ENCODE measurements at places on chromosomes 1 and 21.

- peak; percentile 1 for DNase-seq
Measured at GRCh38 chr1:29453502-29454240, 217.3 kb downstream of the PTPRU start.

DNA sequence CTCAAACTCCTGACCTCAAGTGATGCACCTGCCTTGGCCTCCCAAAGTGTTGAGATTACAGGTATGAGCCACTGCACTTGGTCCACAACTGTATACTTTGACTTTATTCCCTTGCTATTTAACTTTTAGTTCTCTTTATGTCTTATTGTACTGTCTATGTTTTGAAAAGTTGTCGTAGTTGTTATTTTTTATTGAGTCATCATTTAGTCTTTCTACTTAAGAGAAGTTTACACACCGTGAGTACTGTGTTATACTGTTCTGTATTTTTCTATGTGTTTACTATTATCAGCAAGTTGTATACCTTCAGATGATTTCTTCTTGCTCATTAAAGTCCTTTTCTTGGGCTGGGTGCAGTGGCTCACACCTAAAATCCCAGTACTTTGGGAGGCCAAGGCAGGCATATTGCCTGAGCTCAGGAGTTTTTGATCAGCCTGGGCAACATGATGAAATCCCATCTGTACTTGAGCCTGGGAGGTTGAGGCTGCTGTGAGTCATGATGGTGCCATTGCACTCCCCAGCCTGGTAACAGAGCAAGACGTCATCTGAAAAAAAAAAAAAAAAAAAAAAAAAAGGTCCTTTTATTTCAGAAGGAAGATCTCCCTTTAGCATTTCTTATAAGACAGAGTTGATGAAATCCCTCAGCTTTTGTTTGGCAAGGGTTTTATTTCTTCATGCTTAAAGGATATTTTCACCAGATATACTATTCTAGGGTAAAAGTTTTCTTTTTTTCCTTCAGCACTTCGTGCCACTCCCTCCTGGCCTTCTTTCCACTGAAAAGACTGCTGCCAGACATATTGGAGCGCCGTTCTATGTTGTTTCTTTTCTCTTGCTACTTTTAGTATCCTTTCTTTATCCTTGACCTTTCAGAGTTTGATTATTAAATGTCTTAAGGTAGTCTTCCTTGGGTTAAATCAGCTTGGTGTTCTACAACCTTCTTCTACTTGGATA lies 47.6 kb downstream of the TNFSF18 start:
- no peak for DNase-seq

DNA sequence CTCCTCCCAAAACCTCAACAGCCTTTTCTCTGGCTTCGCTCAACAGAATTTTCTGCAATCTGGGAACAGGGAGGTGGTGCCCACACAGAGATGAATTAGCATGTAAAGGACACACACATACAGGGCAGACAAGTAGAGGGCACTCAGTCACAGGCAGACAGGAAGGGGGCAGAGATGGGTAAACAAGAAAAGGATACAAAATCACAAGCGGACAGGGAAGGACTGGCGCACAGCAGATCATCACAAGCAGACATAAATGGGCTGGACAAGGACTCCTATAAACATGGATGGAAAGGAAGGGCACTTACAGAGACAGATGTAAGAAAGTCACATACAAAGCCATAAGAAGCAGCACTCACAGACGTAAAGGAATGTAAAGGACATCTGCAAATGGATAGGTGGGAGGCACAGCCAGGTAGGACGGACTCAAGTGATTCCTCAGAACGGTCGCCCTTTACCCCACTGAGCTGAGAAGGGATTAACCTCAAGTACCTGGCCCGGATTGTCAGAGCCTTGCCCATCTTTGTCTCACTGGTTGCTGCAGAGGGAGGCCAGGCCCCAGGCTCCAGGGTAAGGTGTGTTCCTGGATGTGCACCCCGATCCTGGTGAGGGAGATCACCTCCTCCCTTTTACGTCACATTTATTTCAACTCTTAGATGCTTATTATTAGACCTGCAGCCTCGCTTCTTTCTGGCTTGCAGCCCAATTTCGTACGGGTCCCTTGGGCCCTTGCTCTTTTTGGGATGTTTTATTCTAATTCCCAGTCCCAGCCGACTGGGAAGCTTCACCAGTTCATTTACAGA lies 836 bp upstream of the PRCC start:
- no peak for DNase-seq

DNA sequence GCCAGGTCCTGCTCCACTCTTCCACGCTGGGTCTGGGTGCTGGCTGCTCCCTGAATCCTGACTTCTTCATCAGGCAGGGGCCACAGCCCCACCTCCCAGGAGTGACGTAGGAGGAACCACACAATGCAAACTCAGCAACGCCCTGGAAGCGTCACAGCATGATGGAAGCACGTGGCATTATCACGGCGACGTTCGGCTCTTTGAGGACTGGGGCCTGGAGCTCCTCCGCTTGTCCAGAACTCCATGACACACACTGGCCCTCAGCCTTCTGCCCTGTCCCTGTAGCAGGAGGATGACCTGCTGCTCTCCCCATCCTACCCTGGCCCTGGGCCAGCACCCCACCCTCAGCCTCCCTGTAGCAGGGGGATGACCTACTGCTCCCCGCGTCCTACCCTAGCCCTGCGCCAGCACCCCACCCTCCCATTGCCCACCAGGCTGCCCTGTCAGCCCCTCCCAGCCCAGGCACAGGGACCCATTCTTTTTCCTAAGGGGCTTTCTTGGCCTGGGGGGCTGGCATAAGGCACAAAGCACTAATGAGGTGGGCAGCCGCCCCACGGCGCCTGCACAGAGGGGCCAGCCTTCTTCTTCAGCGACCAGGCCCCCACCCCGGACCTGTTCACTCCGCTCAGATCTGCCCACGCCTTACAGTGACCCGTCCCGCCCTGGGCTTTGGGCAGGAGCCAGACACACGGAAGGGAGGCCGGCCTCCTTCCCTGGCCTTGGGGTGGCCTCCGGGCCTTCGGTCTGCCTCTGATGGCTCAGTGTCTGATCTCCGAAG lies 65.7 kb downstream of the DHRS3 start:
- no peak for DNase-seq

GRCh38 chr21:44734026-44734745 lies 22.8 kb upstream of the TSPEAR start:
- no peak for DNase-seq

DNA sequence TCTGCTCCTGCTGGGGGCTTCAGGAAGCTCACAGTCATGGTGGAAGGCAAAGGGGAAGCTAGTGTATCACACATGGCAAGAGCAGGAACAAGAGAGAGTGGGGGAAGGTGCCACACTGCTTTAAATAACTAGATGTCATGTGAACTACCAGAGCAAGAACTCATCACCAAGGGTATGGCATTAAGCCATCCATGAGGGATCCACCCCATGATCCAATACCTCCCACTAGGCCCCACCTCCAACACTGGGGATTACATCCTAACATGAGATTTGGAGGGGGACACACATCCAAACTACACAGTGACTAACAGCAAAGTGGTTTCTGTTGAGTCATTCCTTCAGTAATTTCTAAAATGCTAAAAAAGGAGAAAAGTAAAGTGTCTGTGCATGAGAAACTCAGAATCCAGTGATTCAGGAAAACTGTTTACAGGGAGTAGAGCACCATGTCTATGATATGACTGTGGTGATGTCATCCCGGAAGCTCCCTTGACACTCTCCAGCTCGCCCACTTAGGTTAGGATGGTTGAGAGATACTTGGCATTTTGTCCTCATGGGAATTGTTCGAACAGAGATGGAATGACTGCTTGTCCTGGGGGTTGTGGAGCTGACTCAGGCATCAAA lies 50.3 kb downstream of the CHD1L start:
- DNase-seq, result no peak

GRCh38 chr1:164675342-164675904 lies 116.4 kb downstream of the PBX1 start:
- no peak for DNase-seq

DNA sequence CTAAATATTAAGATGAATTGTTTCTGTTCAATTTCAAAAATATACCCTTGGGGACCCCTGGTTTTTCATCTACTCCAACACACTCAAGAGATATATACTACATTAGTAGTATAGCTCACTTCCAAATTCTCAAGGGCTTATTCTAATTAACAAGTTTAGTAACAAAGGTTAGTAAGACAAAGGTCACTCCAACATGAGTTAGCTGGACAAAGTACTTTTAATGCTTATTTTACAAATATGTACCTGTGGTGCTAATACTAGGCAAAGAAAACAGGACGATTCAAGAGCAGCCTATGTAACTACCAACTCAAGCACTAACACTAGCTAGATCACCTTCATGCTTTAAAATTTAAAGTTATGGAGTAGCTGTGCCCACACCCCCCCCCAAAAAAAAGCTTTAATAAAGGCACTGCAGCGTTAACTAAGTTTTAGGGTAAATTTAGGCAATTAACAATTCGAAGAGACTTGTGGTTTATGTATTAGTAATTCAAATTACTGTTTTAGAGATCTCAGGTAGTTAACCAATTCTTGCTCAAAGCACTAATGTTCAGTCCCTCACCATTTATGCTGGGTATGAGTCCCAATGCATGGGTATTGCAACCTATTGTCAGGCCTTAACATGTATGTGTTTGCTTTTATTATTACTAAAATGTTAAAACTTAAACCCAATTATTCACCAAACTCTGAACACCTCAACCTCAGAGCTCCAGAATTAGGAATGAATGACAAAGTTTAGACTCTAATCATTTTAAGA lies 14.1 kb downstream of the HNRNPU start:
- no peak for DNase-seq

DNA sequence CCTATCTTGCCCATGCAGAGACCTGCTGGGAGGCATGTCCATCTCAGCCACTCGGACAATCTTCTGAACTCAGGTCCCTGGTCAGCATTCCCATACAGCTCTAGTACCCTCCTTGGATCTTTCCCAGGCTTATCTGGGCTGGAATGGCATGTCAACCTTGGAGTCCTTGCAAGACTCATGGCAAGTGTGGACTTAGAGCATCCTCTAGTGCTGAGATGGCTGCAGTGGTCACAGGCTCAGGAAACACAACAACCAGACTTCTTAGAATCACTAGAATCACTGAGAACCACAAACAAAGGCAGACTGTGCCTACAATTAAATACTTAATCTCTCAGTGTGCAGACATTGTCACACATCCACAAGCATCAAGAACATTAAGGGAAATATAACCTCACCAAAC lies 73.1 kb upstream of the TSHB start:
- DNase-seq, result no peak

GRCh38 chr1:188904201-188904600 lies 1573.5 kb downstream of the BRINP3 start:
- DNase-seq, result no peak

GRCh38 chr21:34157521-34157920 lies 84.1 kb downstream of the MRPS6 start:
- DNase-seq, result no peak

DNA sequence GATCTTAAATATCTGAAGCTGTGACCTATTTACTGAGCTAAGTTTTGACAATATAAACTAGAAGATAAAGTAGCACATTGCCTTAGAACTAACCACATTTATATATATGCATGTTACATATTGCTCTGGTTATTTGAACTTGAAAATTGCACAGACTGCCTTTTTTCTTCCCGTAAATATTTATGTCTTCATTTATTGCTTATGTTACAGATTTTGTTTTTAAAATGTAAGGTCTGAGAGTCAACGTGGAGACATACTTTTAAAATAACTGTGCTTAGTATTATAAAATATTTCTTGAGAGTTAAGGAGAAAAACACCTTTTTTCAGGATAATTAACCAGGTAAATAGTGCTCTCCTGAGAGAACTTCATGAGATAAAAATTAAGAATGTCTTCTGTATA lies 3.1 kb downstream of the RPS6KC1 start:
- DNase-seq, result no peak

DNA sequence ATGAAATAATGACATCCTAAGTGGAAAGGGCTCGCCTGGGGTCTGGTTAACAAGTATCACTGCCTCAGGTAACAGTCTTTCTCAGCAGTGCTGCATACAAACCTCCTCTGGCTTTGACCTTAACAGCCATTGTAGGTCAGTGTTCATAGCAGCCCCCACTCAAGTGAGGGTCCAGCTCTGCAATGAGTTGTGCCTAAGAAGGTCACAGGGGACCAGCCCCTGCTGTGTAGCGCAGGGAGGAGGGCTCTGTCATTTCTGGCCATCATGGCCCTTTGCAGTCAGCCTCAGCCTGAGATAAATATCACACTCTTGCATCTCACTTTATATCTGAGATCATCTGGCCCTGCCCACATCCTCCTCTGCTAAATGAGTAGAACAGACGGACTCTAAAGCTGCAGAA lies 18.1 kb upstream of the MYSM1 start:
- DNase-seq, result no peak

- DNase-seq, result no peak
Measured at GRCh38 chr1:44786138-44786840, 1.7 kb downstream of the BEST4 start.

- no peak for DNase-seq
Measured at GRCh38 chr1:112583366-112583765, 35.6 kb downstream of the ST7L start.

GRCh38 chr1:44743211-44743610 lies 3.6 kb downstream of the KIF2C start:
- no peak for DNase-seq

DNA sequence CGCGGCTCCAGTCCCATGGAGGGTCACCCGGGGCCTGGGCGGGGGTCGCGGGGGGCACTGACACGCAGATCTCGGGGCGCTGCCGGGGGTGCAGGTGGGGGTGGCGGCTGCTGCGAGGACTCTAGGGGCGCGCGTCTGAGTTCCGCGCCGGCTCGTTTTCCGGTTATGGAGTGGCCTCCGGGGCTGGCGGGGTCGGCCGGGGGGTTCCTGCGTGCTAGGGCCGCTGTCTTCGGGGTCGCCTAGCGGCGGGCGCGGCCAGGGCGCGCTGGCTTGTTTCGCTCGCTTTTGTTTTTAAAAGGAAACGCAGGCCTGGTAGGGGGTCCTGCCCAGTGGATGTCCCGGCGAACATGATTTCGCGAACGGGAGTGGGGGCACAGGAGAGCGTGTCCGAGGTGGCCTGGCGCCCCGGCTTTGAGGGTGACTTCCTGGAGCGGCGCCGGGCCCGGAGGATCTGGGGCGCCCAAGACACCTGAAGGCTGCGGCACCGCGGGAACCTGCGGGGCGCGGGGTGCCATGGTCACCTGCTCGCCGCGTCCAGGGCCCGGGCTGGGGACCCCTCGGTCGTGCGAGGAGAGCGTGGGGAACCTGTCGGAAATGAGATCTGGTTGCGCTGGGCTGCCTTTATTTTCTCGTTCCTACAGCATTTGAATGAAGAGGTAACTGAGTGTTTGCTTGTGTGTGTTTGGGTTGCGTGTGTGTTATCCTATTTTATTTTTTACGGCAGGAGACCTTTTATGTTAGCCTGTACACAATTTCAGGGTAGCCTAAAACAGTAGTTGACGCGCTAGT lies 618 bp downstream of the ETS2 start:
- DNase-seq, result no peak
